Upper lobe of left lung (tissue), 6 donors: ENCODE measurements at places on chromosomes 5 and 9. TPM values are rescaled to one million over a fixed set of nuclear protein-coding genes. Genes with fewer than 3 reads are reported as not detected.
A peak's percentile ranks its signal among the peaks of the same experiment; 100 is the strongest.

DNA sequence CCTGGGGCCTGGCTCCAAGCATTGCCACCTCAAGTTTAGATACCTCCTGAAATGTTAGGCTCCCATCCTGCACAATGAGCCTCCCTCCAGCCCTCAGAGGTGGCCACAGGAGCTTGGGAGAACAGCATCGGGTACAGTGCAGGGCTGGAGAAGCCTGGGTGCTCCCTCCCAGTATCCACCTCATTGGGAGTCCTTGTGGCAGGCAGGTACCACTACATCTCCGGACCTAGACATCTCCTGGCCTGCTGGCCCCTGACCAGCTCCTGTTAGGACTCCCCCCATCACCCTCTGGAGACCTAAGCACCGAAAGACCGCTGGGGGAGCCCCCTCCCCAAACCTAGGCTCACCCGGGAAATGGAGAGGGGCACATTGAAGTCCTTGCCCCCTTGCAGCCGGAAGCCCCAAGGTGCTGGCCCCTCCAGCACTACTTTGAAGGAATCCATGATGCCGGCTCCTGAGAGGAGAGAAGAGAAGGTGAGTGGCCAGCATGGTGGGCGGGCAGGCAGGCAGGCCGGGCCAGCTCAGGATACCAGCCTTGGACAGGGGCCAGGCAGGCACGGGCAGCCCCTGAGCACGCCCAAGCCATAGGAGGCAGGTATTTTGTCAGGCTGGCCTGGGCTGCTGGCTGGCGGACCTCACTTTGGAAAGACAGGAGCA lies 1.2 kb downstream of the PDLIM7 start:
- DNase-seq, result no peak

Gene PAM
- 181 TPM for total RNA-seq

DNA sequence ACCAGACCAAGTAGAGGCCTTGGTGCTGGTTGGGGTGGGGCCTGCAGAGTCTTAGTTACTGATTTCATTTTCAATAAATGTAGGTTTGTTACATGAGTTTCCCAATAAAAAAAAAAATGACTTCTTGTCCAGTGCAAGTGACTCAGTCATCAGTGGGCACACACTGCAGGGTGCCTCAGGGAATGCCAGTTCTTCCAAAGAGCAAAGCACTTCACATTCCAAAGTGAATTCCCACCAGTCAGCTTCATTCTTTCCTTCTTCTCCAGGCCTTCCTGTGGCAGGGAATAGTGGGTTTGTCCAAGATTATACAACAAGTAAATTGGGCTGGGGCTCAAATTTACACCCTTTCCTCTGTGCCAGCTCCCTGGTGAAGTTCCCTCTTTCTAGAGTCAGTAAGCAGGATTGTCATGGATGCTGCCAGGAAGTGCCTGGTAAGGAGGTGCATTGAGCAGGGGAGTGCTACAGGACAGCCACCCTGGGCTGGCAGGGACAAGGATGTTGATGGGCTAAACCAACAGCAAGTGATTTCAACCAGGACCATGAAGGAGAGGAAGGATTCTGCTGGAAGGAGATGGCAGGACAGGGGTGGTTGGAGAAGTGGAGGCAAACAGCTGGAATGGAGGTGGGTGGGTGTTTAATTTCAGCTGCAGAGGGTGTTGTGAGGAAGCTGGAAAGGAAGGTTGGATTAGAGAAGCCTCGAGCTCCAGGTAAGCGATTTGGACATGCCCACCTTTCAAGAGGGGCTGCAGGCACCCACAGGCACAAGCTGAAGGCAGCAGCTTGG lies 3.7 kb upstream of the B4GALT7 start:
- DNase-seq, result no peak

GRCh38 chr5:154647114-154647760 lies 107.9 kb upstream of the LARP1 start:
- peak; percentile 70 for DNase-seq
